ENCODE measurements at places on chromosomes 4 and X.

GRCh38 chr4:94127707-94128328 is 79.8 kb upstream of the SMARCAD1 start:
- DNase-seq: no peak

DNA sequence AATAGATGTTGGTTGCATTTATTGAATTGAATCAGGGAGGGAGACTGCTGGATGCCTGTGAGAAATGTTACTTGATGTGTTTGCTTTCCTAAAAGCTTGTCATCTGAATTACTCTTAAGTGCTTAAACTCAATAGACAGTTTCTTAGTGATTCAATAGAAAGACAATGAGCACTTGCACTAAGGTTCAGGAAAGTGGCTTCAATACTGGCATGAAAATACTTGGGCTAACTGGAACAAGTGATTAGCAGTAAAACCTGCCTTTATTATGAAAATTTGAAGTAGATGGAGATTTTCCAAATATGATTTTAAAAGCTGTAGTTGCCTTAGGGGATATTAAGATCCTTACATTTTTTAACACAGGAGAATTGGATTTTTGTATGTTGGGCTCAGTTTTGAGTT is 123.3 kb downstream of the RNF150 start:
- no peak for DNase-seq

GRCh38 chr4:98285676-98286075 is 24.5 kb downstream of the RAP1GDS1 start:
- no peak for DNase-seq

DNA sequence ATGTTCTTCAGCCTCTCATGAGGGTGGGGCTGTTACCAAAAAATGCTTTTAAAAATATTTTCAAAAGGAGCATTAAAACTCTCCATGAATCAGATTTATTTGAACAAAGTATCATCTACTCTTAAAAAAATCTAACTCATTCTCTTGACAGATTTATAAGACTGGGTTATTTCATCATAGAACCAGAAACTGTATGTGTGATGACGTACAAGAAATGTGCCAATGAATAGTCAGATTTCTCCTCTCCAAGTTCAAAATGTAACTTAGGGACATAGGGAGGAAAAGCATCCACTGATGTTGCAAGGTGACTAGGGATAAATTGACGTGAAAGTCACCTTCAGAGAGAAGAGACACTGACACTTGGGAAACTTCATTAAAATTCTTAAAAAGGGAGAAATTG is 89.1 kb upstream of the CLNK start:
- DNase-seq: no peak

GRCh38 chr4:113101669-113102068 is 52.2 kb downstream of the ANK2 start:
- DNase-seq: no peak

DNA sequence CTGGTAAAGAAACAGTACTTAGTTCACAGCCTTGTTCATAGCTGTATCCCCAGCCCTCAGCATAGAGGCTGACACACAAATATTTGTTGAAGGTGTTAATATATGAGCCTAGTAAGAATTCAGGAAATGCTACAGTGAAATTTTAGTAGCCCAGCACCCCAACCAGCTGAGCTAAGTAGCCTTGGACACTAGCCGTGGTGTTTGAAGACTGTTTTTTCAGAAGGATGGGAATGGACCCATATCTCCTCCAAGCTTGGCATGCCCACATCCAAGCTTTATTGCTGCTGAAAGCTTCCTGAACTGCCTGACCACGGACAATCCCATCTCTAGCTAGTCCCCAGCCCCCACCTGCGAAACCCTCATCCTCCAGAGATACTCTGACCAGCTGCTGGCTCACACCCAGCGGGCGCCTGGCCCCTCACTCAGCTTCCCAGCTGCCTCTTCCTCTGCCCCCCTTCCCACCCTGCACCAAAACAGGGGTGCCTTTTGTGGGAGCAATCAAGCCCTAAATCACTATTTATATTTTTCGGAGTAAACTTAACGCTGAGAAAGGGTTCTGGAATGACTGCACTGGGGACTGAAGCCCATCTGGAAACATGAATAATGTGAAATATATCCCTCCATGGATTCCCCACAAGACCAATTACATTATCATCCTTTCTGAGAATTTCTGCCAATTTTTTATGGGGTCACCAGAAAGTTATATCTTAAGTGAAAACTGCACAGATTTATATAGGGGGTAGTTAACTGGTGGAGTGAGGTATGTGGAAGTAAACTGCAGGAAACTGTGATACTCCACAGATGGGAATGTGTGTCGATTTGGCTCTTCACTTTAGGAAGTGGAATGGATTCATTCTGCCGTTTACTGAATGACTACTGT is 41.1 kb upstream of the CBR4 start:
- no peak for DNase-seq

- DNase-seq: no peak
Measured at GRCh38 chr4:52751487-52751911, 274 bp upstream of the ERVMER34-1 start.

- DNase-seq: no peak
Measured at GRCh38 chrX:31287861-31288260, 216.0 kb upstream of the FTHL17 start.

DNA sequence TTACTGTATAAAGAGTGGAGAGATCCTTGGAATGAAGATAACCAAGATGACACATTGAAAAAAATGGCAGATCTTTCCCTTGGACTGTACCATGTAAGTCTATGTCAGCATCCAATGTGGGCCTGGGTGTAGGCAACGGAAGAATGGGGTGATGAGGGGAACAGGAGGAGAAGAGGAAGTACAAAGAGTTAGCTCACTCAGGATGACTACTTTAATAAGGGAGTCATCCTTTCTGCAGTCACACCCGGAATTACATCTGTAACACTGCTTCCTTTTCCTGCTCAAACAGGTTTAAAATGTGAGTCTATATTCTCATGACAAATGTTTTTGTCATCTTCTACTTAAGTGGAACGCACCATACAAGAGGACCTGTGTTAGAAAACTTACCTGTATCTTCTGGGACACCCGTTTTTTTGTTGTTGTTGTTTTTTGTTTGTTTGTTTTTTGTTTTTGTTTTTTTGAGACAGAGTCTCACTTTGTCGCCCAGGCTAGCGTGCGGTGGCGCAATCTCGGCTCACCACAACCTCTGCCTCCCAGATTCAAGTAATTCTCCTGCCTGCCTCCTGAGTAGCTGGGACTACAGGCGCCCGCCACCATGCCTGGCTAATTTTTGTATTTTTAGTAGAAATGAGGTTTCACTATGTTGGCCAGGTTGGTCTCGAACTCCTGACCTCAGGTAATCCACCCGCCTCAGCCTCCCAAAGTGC is 18.0 kb downstream of the HPSE start:
- no peak for DNase-seq

DNA sequence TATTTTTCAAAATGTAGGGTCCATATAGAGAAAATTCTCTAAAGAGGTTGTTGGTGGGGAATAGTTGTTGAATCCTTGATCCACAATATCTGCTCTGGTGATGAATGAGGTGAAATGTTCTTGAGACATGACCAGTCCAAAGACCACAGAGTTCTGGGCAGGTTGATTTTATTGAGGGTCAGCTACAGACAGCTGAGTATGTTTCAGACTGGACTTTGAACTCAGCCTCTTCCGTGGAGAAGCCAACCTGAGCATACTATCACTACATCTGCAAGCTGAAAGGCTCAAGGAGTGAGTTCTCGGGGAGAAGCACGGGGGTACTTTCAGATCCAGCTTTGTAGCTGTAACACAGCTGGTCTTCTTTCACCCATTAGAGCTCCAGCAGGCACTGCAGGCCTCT is 168.4 kb upstream of the NPY2R start:
- no peak for DNase-seq

GRCh38 chrX:37314531-37314930 is 34.6 kb upstream of the PRRG1 start:
- no peak for DNase-seq

DNA sequence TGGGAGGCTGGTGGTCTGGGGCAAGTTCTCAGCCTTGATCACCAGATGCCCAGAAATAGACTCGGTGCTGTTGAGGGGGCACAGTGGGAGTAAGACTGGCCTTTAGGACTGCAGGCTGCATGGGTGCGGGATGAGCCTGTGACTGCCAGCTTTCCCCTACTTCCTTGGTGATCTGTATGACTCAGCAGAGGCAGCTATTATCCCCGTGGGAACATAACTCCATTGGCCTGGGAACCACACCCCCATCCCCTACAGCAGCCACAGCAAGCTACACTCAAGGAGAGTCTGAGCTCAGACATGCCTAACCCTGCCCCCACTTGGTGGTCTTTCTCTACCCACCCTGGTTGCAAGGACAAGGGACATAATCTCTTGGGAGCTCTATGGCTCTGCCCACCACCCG is 20.6 kb downstream of the CLIC2 start:
- DNase-seq: no peak

DNA sequence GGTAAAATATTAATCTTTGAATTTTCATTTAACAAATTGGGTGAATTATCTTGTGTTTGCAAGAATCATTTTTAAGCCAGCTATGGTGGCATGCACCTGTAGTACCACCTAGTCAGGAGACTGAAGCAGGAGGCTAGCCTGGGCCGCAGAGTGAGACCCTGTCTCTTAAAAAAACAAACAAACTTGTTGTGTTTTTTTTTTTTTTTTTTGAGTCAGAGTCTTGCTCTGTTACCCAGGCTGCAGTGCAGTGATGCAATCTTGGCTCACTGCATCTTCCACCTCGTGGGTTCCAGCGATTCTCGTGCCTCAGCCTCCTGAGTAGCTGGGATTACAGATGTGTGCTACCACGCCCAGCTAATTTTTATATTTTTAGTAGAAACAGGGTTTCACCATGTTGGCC is 2.2 kb downstream of the TXLNG start:
- peak; percentile 21 for DNase-seq

DNA sequence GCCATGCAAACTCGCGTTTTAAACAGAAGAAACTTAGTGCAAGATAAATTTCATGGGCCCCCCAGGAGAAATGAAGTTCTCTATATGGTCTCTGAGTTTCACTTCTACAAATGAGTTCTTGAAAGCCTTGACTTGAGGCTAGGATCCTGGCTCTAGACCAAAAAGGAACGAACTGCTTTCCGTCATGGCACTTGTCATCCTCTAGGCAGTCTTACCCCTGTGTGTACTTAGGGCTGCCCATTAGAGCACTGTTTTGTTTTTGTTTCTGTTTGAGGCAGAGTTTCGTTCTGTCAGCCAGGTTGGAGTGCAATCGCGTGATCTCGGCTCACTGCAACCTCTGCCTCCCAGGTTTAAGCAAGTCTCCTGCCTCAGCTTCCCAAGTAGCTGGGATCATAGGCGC is 29.0 kb downstream of the RNF4 start:
- no peak for DNase-seq

DNA sequence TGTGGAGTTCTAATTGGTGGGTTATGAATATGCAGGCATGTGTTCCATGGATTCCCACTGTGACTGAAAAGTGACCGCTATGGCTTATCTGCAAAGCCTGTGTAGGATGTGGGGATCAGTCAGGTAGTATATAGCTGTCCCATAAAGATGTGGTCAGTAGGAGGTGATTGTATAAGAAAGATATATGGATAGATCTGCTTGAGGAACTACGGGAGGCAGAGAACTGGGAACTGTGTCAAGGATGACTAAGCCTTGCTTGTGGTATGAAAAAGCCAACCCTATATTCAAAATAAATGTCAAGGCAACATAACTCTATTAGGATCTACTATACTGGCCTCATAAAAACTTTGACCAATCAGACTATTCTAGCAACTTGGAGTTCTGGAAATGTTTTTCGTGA is 185.2 kb downstream of the KLHL4 start:
- DNase-seq: no peak

DNA sequence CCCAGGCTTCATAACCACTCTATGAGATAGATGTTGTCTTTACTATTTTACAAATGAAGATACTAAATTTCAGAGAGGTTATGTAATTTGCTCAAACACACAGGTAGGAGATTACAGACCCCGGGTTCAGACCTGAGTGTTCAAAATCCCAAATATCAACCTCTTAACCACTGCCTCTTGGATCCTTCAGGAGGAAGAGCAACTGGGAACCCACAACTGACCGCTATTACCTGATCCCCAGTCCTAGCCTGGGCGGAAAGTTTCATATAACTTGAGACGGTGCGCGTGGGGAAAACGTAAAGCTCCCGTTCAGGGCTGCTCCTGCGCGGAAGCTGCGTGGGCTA is 8.9 kb upstream of the PRDM8 start:
- no peak for DNase-seq

- peak; percentile 31 for DNase-seq
Measured at GRCh38 chrX:119105826-119106225, 21.8 kb downstream of the KIAA1210 start.

DNA sequence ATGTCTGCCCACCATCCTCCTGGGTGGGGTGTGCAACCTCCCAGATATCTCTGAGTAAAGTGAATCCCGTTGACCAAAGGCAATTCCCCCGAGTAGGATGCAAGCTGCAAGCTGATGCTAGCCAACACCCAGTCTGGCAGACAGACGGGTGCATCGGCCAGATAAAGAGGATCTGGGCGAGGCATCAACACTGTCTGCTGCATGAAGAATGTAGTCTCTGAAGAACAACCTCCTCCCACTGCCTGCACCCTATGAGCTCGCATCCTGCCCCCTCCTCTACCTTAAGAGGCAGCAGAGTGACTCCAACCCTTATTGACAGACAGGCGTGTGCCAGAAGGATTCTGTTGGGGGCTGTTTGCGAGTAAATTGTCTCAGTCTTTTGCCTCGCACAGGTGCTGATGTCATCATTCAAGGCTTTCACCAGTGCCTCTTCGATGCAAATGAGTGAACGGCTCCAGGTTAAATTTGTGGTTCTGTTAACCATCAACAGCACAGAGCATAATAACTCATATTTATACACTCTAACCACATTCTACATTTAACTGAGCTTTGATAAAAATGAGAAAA is 546.9 kb downstream of the BCOR start:
- no peak for DNase-seq

DNA sequence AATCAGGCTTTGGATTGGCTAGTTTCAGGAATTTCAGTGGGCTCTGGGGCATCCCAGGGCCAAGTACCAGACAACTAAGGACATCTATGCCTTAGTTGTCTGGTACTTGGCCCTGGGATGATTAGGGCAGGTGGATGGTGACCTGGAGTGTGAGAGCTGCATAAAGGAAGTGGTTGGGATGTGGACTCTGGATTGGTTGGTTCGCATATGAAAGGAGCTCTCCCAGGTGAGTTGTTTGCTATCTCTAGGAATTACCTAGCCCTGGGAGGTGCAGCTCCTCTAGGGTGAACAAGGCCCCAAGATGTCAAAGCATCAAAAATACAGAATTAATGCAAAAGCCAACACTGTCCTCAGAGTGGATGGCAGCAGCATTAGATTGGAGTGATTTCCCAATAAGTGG is 109.6 kb downstream of the NHS start:
- no peak for DNase-seq

DNA sequence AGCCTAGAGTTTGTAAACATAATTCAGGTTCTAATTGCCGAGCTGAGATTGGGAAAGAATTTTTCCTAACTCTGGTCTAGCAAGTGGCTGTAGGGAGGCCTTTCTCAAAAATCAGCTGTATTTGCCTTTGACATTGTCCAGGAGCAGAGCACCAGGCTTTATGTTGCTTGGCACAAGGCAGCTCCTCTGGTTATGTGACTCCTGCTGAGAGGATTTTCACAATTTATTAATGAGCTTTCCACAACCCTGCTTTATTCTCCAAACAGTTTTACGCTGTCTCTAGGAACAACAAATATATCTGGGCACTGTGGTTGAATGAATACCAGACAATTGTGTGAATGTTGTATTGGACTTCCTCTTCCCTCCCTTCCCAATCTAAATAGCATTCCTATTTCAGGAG is 14.9 kb downstream of the LSM6 start:
- no peak for DNase-seq

- DNase-seq: no peak
Measured at GRCh38 chrX:150326541-150327247, 36.4 kb upstream of the MAMLD1 start.

- DNase-seq: peak; percentile 6
Measured at GRCh38 chr4:175330236-175330635, 412.1 kb downstream of the ADAM29 start.
